ENCODE measurements at places on chromosomes 11 and 22.

DNA sequence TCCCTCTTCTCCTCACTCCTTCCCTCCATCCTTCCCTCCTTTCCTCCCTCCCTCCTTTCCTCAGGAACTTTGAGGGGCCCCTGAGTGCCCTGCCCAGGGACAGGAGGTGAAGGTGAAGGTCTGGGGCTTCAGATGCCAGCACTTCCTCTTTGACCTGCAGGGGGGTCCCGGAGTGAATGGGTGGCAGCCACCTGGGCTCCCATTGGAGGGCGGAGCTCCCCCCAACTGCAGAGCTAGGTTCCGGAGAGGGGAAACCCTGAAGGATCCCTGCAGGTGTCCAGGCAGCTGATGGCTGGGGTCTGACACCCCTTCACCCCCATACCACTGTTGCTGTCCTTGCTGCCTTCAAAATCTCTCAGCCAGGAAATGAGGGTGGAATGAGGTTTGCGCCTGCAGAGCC is 1131.3 kb downstream of the BRD1 start:
- DNase-seq, result no peak

GRCh38 chr22:37416389-37416788 is 10.9 kb downstream of the ELFN2 start:
- DNase-seq, result no peak

- no peak for DNase-seq
Observed at GRCh38 chr11:72227316-72228228, 3.0 kb downstream of the INPPL1 start.

- no peak for DNase-seq
Observed at GRCh38 chr11:122149202-122149601, 33.2 kb upstream of the BLID start.
